Thoracic aorta (tissue), 2 donors: ENCODE measurements at places on chromosomes 4 and X.

GRCh38 chrX:39559229-39559628 lies 538.5 kb downstream of the BCOR start:
- no peak for DNase-seq

- no peak for DNase-seq
Observed at GRCh38 chr4:169485791-169486742, 126.3 kb downstream of the NEK1 start.

- no peak for DNase-seq
Observed at GRCh38 chr4:37892641-37893040, 1.8 kb downstream of the TBC1D1 start.

DNA sequence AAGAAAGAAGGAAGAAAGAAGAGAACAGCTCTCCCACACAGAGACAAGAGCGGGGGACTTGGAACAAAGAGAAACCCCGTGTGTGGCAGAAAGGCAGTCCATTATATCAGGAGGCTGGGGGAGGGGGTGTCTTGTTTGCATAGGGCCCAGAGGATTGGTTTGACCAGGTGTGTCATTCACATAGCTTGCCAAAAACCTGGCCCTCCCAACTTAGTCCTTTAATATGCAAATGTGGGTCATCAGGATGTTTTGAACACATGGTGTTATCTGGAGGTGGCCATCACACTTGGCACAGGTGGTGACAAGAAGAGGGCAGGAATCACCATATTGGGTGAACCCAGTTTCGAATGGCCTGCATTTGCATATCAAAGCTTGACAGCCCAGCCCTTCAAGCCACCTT lies 111.7 kb downstream of the LINC00632 start:
- DNase-seq, result no peak

DNA sequence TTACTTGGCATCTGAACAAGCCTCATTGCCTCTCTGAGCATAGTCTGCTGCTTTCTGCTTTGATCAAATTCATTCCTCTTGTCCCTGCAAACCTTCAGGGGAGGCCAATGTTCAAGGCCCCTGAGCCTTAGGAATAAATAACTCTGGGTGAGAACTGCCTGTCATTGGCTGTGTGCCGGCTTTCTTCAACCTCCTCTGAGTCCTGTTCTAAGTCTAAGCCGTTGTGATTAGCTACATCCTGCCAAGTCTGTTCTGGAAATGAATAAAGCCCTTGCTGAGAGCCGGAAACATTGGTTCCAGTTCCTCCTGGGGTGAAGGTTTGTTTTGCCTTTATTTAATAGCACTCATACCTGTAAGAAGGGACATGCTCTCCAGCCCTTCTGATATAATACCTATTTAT lies 13.8 kb downstream of the RNF4 start:
- DNase-seq, result no peak

DNA sequence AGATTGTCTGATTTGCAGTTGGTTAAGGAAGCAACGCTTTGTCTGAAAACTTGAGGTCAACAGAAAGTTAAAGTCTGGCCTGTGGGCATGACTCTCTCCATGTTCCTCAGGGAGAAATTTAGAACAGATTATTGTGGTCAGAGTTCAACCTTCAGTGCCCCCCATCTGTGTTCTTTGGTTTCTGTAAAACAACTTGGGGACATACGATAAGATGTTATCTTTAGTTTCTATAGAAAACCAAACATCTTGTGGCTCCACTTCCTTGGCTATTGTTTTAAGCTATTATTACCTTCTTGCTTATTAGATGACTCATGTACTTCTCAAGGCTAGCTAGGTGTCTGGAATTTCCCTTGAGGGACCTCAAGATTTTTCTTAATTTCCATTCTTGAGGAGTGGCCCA lies 507.7 kb downstream of the PDHA2 start:
- DNase-seq, result no peak

- no peak for DNase-seq
Observed at GRCh38 chr4:153034681-153035080, 98.6 kb downstream of the FHDC1 start.

DNA sequence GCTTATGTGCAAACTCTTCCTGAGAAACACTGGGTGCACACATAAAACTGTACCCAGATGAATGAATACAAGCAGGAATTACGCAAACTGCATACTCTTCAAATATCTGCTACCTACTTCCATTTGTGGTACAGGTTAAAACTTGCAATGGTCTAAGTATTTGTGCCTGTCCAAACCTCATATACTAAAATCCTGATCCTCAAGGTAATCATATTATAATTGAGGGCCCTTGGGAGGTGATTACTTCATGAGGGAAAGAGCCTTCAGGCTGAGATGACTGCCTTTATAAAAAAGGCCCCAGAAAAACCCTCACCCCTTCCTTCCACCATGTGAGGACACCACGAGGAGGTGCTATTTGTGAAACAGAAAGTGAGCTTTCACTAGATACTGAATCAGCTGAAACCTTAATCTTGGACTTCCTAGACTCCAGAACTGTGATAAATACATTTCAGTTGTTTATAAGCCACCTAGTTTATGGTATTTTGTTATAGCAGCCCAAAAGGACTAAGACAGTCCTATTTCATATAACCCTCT lies 1977.2 kb downstream of the PCDH7 start:
- DNase-seq, result no peak
